ENCODE measurements at places on chromosomes 6 and 20.
A peak's percentile ranks its signal among the peaks of the same experiment; 100 is the strongest.

DNA sequence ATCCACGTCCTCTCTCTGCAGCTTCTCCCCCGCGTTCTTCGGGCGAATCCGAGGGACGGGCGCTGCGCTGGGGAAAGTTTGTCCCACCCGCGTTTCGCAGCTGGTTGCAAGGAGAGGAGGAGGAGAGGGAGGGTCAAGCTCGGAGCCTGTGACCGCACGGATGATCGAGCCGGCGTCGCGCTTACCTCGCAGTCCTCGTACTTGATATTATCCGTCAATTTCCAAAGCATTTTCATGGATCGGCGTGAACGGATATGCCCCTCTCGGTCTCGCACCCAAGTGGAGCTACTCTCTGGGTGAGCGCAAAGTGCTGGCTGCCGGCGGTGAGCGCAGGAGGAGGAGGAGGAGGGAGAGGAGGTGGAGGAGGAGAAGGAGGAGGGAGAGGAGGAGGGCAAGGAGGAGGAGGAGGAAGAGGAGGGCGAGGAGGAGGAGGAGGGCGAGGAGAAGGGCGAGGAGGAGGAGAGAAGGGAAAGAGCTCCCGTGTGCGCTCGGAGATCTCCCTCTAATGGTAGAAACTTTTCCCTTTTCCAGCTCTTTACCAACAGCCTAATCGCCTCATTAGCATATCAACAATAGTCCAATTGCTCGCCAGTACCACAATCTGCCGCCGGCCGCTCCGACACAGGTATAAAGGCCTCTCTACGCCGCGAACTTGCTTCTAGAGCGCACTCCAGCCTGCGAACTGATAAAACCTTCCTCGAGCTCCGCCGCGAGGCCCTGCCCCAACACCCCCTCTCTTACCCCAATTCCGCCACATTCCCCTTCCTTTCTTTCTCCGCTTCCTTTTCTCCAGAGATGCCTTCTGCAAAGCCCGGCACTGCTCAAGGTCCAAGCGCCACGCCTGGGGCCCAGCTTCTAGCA is at the start of gene TFAP2A:
TSS of gene TFAP2A (minus strand) at position 319 of the 861 bp plus-strand sequence. CDS start at position 236, 83 bp downstream.
- no peak for DNase-seq

GRCh38 chr6:11215773-11216172 is 16.7 kb downstream of the NEDD9 start:
- no peak for DNase-seq

- DNase-seq = peak; percentile 8
Observed at GRCh38 chr6:21987501-21987957, 309.3 kb downstream of the PRL start.

DNA sequence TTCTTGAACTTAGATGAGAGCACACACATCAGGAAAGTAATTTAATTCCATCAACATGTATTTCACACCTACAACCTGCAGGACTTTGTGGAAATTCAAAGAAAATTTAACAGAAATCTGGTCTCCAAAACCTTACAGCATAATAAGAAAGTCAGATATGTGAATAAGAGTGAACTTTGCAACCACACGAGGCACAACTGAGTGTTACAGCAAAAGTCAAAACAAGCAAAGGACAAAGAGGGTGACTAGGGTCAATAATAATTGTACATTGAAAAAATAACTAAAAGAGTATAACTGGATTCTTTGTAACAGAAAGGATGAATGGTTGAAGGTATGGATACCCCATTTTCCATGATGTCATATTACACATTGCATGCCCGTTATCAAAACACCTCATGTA is 113.8 kb downstream of the MTFR2 start:
- DNase-seq = no peak

DNA sequence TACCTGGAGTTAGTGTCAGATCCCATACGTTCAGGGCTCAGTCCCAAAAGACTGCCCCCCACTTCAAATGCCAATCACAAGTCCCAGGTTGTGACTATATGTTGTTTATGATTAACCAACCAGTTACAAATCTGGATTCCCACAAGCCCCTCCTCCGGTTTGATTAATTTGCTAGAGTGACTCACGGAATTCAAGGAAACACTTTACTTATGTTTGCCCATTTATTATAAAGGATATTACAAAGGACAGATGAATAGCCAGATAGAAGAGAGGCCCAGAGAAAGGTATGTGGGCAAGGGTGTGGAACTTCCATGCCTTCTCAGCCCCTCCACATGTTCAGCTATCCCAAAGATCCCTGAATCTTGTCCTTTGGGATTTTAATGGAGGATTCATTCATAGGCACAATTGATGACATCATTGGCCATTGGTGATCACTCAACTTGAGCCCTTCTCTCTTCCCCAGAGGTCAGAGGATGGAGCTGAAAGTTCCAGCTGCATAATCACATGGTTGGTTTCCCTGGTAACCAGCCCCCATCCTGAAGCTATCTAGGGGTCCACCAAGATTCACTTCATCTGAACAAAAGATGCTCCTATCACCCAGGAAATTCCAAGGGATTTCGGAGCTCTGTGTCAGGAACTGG is 2.0 kb downstream of the ECT2L start:
- DNase-seq = no peak

DNA sequence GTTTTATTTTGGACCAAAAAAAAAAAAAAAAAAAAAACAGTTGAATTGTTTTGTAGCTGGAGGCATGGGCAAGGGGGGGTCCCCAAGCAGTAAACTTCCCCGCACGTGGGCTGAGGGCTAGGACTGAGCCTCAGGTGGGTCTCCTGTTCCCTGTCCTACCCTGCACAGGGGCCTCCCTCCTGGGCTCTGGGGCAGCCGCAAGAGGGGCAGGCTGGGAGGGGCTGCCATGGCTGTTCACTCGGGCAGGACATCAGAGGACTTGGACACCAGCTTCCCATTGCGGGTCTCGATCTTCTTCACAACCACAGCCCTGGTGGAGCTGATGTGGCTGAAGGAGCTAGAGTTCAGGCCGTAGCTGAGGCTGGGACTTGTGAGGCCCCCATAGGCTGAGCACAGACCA is 21.1 kb downstream of the SGK1 start:
- no peak for DNase-seq

DNA sequence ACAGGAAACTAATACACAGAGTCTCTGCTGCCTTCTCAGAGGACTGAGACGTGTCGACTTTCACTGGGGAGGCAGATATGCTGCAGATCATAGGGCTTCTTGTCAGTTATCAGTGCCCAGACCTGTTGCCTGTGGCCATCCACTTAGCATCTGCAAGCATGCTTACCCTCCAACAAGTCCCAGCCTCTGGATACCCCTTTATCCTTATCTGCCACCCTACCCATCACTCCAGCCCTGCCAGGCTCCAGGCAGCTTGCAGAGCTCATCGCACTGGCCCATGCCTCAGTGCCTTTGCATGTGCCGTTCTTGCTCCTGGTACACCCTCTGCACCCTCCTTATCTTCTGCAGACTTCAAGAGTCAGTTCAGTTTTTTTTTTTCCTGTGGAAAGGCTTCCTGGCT is 119.2 kb downstream of the TOX2 start:
- no peak for DNase-seq

DNA sequence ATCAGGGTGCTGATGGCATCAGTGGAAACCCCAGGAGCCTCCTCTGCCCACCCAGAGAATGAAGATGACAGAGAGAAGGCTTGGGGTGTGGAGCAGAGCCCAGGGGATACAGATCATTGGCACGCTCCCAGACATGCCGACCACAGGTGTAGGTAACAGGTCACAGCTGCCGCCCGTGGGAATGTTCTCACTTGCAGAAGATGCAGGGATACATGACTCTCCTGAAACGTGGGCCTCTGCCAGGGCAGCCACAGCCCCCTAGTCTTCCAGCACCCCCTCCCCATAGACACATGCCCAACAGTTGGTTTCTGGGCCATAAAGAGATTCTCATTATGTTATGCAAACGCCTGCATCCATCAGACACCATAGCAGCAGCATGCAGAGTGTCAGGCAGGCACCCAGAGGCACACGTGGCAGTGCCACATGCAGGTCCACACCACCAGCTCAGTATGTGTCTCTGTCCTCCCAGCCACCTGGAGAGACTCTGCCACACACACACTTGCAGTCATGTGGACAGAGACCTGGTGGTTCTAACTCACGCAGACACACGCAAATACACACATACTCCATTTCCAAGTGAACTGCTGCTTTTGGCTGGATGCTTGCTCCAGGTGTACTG is 45.5 kb downstream of the LRFN2 start:
- DNase-seq = no peak

DNA sequence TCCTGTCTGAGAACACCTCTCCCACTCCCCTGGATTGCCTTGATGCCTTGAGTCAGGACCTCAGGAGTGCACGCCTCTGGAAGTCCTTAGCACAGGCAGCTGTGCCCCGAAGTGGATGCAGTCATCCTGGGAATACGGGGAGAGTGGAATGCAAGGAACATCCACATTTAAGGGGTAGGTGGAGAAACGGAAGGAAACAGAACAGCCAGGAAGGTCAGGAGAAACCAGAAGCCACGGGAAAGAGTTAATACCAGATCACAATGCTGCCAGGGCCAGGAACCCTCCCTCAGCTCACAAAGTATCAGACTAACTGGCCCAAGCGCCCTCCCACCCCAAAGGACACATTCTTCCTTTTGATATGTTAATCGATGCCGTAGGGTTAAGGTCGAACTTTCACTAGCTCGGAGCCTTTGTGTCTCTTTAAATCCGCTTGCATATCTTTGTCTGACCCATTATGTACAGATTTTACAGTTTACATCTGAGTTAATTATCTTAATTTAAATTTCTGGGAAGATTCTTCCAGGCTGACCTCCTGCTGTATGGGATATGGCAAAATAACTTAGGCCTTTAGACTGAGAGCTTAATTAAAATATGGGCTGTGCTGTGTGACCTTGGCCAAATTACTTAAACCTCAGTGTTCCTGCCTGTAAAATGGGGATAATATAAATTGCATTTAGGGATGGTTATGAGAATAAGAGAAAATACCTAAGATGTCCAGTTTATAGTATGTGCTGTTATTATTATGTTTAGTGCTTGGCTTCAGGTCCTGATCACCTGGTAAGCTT is 24.0 kb upstream of the CCND3 start:
- DNase-seq = no peak

DNA sequence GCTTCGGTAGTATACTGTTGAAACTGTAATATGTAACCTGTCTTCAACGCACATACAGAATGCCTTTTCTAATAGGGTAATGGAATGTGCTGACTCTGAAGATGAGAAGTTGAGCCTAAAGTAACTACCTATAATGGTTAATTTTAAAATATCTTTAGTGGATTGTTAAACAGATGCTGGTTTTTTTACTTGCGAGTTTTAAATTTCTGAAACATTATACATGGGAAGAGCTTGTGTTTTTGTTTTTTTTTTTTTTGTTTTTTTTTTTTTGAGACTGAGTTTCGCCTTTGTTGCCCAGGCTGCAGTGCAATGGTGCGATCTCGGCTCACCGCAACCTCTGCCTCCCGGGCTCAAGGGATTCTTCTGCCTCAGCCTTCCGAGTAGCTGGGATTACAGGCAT is 166.9 kb downstream of the JARID2 start:
- no peak for DNase-seq

DNA sequence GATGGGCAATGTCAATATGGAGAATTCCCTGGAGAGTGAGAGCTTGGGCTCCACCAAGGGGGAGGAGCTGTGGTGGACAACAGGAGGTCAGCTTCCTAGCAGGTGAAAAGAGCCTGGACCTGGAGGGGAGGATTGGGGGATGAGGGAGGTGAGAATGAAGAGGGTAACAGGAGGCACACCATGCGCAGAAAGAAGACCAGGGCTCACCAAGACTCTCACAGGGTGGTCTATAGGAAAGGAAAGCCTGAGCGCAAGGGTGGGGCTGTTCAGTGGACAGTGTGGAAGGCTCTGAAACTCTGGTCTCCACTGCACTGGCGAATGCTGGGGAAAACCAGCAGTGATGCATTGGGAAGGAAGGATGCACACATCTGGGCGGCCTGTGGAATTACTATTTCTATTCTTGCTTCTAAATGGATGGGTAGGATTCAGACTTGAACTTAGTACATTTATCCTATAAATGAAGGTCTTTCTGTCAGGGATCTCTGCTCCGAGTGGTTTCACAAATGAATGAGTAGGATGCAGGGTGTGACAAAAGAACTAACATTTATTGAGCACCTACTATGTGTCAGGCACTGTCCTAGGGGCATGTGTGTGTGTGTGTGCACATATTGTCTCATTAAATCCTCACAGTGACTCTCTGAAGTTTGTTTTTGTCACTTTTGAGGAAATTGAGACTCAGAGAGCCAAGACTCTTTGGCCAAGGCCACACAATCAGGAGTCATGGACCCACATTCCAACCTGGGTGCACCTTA is 152.7 kb downstream of the CD83 start:
- no peak for DNase-seq

- no peak for DNase-seq
Observed at GRCh38 chr6:8948733-8949132, 513.4 kb upstream of the SLC35B3 start.

- no peak for DNase-seq
Observed at GRCh38 chr6:20566109-20566508, 31.9 kb downstream of the CDKAL1 start.

GRCh38 chr6:166245148-166245547 is 63.0 kb downstream of the PRR18 start:
- DNase-seq = no peak

DNA sequence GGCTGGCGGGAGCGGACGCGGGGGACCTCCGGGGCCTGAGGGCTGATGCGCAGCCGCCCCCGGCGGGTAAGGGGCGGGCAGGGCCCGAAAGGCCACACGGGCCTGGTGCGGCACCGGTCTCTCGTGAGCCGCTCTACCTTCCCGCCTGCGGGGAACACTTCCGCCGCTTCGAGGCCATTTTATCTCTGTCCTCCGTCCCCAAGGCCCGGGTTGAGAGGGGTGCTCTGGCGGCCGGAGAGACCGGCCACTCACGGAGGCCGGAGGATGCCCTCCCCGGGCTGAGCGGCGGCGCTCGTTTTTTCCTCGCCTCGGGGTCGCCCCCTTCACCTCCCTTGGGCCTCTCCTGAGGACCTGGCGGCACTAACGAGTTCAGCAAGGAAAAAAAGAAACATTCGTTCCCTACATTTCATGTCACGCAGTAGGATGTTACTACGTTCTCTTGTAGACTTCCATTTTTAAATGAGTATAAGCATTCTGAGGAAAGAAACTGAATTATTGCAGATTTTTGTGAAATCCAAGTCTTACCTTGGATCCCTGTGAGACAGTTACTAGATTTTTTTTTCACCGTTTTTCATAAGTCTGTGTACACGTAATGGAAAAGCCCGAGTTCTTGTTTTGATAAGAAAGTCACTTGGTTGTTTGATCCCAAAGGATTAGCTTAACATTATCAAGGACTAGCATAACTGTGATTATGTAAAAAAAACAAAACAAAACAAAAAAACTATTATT is 575 bp downstream of the WTAP start:
- DNase-seq = no peak

- no peak for DNase-seq
Observed at GRCh38 chr6:36155662-36156061, 25.3 kb downstream of the MAPK13 start.

- no peak for DNase-seq
Observed at GRCh38 chr20:10443936-10444335, 8.8 kb downstream of the SLX4IP start.

- peak; percentile 16 for DNase-seq
Observed at GRCh38 chr6:37052027-37052628, 46.7 kb downstream of the FGD2 start.

- DNase-seq = no peak
Observed at GRCh38 chr6:11030904-11031303, 13.2 kb downstream of the ELOVL2 start.
